ENCODE measurements at places on chromosomes 4 and X.

DNA sequence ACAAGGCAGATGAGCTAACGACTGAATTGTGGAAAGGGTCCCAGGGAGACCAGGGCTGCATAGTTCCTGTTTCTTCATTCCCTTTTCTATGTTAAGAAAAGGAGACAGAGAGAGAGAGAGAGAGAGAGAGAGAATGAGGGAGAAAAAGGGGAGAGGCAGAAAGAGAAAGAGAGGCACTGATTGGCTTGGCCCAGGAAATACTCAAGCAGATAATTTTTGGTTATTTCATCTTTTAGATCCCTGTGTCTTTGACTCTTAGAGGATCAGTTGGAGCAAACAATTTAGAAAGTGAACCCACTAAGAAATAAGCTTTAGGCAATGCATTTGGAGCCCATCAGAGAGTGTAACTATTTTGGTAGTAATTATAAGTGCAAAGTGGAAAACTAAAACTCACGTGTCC is 103.4 kb downstream of the CEP44 start:
- no peak for DNase-seq

- no peak for DNase-seq
Measured at GRCh38 chrX:39011454-39012221, 210.4 kb downstream of the MID1IP1 start.

- no peak for DNase-seq
Measured at GRCh38 chr4:41095192-41095872, 119.0 kb downstream of the APBB2 start.

- no peak for DNase-seq
Measured at GRCh38 chr4:107721436-107722100, 1.5 kb upstream of the PAPSS1 start.

GRCh38 chrX:9875801-9876200 is 89.6 kb downstream of the SHROOM2 start:
- peak; percentile 72 for DNase-seq

DNA sequence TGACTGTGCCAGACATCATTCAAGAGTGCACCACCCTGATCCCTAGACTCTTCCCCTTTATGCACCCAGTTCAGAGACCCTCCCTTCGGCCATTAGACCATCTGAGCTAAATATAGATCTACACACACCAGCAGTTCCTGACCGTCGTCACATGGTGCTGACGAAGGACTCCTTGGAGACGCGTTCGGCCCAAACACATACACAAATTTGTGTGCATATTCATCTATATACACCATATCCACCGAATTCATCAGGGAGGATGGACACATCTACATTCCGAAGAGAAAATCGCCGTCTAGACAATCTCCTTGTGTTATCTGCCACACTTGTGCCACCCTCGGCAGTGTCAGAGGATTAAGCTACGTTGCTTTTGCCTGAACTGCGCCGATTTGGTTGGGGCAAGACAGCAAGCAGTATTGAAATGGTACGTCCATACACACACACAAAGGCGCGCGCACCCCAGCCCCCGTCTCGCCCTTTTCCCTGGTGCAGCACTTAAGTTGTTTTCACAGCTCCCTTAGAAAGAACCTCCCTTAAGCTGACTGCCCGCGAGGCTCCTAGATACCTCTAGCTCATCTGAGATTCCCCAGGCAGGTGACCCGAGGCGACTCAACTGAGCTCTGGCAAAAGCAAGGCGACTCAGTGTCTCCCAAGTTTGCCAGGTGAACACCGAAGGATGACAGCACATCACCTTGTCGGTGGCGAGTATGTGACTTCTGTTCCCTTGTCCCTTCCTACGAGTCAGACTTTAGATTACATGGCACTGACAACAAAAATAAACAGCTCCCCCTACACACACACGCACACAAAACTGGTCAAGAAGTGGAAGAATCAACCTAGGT is 1.0 kb downstream of the RASGEF1B start:
- peak; percentile 51 for DNase-seq
